ENCODE measurements at places on chromosomes 5 and 9.

GRCh38 chr9:124733964-124734740, 37.0 kb downstream of the NR6A1 start:
- DNase-seq, result no peak

DNA sequence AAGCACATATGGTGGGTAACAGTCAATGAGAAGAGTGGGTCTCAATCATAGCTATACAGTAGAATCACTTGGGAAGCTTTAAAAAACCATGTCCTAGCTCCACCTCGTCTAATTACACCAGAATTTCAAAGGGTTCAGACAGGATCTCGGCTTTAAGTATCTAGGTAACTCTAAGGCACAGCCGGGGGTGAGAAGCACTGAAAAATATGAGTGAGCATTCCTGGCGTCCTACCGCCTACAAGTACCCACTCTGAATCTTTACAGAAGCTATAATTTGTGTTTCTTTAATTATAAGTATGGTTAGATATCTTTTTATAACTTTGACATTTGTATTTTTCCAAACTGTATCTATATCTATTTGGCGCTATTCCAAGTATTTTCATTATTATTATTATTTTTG, 16.1 kb downstream of the PAIP1 start:
- DNase-seq, result no peak

DNA sequence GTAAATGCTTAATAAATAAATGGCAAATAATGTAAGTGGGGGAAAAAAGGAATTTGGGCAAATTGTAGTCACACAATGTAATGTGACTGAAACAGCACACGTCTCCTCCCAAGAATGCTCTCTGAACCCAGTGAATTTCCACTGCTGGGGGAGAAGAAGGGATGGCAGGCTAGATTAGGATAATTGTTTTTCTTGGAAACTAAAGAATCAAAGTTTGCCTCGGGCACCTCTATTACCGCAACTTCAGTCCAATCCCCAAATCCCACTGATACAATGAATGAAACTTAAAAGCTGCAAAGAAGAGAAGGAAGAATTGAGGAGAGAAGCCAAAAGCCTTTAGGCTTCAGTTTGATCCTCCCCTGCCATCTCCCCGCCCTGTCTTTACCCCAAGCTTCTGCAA, 423.2 kb upstream of the PAPPA start:
- no peak for DNase-seq

DNA sequence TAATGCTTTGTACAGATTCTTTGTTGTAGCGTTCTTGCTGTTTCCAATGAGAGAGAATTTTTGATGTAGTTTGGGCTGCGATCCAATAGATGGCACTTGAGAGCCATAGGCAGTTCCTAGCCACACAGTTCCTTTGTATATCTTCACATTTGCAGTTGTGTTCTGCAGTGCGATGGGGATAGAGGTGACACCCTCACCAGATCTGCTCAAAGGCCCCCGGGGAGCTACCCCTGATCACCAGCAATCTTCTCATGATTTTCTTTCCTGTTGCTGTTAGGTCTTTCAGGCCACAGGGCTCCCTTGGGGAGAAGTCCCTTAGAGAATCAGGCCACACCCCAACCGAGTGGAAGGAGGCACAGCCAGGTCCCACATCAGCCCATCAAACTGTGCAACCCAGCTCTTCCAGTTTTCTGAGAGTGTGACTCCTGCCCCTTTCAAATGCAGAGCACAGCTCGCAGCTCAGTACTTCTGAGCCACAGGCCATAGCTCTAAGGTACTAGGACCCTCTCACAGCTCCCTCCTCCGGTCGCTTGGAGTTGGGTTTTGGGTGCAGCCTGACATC, 353.7 kb downstream of the SLCO4C1 start:
- DNase-seq, result no peak

GRCh38 chr5:144207875-144208444, 37.3 kb downstream of the KCTD16 start:
- DNase-seq, result no peak

Data from AG08396 (cell line).